ENCODE measurements at places on chromosomes 2 and 18. TPM values are rescaled to one million over a fixed set of nuclear protein-coding genes. Genes with fewer than 3 reads are reported as not detected.

NDUFB3 gene
- total RNA-seq = 113 TPM

MAP3K19 gene
- total RNA-seq = not detected

CHMP3 gene
- 38.0 TPM for total RNA-seq

TMEM182 gene
- 2.2 TPM for total RNA-seq

SETBP1 gene
- 28.5 TPM for total RNA-seq

IWS1 gene
- total RNA-seq = 47.6 TPM

TMEM198 gene
- 1.3 TPM for total RNA-seq

NGEF gene
- total RNA-seq = not detected

NMUR1 gene
- 1.4 TPM for total RNA-seq

SIX3 gene
- not detected for total RNA-seq

CPO gene
- not detected for total RNA-seq

RFTN2 gene
- not detected for total RNA-seq

GPR55 gene
- total RNA-seq = 0.98 TPM

EFHD1 gene
- total RNA-seq = 0.86 TPM

PDCD1 gene
- 8.9 TPM for total RNA-seq

MAPK4 gene
- total RNA-seq = not detected

DCTN1 gene
- total RNA-seq = 110 TPM

FAM124B gene
- 0.39 TPM for total RNA-seq

SAP130 gene
- 32.1 TPM for total RNA-seq

GMPPA gene
- total RNA-seq = 54.0 TPM

IL36RN gene
- total RNA-seq = not detected

CSRNP3 gene
- total RNA-seq = not detected

RGPD3 gene
- total RNA-seq = 0.32 TPM

EML6 gene
- total RNA-seq = 0.54 TPM

SFXN5 gene
- total RNA-seq = 10.3 TPM

IL36B gene
- total RNA-seq = not detected

MLPH gene
- not detected for total RNA-seq

MPP4 gene
- total RNA-seq = 0.15 TPM

CAPN14 gene
- 0.68 TPM for total RNA-seq

CYBRD1 gene
- total RNA-seq = 0.96 TPM

ORMDL1 gene
- total RNA-seq = 80.6 TPM

GULP1 gene
- total RNA-seq = not detected

TMEM178A gene
- not detected for total RNA-seq

PRKAG3 gene
- not detected for total RNA-seq

FRZB gene
- total RNA-seq = not detected

GPR39 gene
- total RNA-seq = not detected

REEP1 gene
- total RNA-seq = 0.10 TPM
